ENCODE measurements at places on chromosomes 16 and 17.

DNA sequence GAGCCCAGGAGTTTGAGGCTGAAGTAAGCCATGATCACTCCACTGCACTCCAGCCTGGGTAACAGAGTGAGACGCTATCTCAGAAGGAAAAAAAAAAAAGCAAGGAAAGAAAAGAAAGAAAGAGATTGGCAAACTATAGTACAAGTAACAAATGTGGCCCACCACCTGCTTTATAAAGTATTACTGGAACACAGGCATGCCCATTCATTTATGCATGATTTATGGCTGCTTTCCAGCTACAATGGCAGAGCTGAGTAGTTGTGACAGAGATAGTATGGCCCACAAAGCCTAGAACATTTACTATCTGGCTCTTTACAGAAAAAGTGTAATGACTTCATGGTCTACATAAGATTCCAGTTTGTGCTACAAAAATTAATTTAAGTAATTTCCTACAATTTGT lies 23.6 kb downstream of the C16orf87 start:
- no peak for DNase-seq

- DNase-seq, result no peak
These were observed 71.5 kb downstream of the VMP1 start for GRCh38 chr17:59778996-59779395.

DNA sequence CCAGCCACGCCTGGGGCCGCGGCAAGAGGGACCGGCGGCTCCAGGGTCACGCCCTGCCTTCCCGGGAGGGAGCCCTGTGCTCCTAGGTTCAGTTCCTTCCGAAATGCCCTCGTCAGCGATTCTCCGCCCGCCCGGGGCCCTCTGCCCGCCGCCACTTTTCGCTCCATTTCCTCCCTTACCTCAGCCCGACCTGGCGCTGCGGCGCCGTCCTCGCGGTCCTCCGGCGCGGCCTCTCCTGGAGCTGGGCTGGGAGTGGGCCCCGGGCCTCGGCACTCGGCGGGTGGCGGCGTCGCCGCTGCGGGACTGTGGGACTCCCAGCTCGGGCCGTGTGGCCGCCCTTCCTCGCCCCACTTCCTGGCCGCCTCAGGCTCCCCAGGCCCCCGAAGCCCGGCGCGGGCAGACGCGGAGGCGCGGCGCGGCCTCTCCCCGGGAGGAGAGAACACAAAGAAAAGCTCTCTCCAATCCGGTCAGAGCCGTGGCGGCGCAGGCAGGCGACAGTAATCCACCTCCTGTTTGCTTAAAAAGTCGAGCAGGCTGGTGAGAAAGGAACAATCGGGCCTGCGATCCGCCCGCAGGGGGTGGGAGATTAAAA lies 1.6 kb downstream of the BAHCC1 start:
- peak; percentile 65 for DNase-seq

DNA sequence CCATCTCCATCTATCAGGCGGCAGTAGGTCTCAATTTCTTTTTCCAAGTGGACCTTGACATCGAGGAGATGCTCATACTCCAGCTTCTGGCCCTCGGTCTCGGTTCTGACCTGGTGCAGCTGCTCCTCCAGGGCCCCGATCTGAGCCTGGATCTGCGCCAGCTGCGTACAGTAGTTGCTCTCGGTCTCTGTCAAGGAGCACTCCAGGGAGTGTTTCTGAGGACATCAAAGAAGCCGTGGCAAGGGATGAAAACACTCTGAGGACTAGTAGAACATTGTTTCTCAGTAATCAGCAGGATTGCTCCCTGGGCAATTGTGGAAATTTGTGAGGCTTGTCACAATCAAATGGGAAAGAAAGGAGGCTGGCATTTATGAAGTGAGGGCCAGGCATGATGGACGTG lies 5.9 kb downstream of the KRT28 start:
- DNase-seq, result no peak

DNA sequence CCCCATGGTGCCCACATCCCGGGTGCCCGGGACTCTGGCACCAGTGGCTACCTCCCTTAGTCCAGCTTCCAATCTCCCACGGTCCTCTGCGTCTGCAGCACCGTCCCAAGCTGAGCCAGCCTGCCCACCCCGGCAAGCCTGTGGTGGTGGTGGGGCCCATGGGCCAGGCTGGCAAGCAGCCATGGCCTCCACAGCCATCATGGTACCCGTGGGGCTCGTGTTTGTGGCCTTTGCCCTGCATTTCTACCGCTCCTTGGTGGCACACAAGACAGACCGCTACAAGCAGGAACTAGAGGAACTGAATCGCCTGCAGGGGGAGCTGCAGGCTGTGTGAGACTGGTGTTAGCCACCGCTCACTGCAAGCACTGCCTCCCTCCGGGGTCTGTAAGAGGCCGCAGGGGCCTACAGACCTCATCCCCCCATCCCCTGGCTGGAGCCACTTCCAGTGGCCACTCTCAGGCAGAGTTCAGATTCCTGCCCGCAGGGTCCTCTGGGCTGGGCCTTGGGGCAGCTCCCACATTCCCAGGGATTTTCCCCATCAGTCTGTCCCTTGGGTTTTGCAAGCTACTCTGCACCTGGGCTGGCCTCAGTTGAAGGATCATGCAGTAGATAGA lies 3.9 kb upstream of the SETD1A start:
- peak; percentile 64 for DNase-seq
